ENCODE measurements at places on chromosomes 2 and 18. TPM values are rescaled to one million over a fixed set of nuclear protein-coding genes. Genes with fewer than 3 reads are reported as not detected.

DNA sequence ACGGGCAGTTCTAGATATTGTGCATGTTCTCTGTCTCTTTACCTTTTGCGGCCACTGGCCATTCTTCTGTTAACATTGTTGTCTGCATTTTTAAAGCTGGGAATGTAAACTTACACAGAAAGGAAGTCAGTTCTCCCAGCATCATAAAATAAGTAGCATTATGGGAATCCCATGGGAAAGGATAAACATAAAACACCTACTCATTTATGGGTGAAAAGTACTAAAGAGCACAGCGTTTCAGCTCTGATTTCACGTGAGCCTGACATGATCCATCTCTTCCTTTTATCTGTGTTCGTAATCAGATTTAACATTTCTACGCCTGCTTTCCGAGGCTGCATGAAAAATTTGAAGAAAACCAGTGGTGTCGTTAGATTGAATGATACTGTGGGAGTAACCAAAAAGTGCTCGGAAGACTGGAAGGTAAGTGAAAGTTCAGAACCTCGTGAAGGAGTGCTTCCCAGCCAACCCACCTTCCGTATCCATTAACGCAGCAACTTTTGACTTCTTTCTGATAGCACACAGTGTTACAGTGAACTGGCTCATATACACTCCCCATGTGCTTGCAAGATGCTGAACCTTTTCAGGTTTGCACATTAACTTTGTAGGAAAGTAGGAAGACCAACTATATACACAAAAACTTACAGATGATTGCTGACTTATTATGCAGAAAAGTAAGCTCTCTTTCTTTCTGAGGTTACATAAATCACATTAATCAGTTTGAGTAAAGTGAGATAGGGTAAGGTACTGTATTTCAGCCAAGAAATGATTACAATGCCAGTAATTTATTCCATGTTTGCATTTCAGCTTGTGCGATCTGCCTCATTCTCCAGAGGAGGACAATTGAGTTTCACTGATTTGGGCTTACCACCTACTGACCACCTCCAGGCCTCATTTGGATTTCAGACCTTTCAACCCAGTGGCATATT lies 86.5 kb upstream of the TTC39C start:
- peak; percentile 50 for DNase-seq

The FAM161A gene
- 2.8 TPM for total RNA-seq

DNA sequence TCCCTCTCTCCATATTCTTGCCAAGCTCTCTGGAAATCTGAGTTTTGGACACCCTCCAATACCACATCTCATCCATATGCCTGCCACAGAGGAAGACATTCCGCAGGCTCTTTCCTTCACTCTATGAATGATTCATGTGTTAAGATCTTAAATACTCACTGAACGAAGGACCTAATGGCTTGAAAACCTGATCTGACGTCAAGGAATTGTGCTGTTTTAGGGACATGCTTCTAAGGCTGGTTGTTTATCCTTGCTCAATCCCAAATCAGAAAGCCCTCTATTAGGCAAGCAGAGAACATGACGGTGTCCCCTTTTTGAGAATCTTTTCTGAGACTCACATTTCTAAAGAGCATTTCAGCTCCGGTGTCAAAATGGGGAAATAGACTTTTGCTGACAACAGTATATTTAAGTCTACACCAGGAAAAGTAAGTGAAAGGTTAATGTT lies 83.7 kb upstream of the GALNT5 start:
- peak; percentile 100 for DNase-seq

DNA sequence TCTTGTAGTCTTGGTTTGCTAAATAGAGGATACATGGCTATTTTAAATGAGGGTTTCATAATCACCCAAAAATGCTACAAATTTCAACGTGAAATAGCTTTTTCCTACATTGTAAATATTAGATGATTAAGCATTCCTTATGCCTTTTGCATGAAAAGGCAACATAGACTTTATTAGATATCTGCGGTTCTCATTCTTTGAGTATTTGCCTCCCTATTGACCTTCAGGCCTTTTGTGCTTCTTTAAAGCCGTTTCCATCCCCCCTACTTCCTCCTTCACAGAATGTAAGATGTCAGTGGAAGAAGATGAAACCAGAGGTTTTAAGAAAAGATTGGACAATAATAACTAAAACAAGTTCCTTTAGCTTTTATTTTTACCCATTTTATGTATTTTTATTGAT lies 144.1 kb downstream of the UBE2E3 start:
- peak; percentile 24 for DNase-seq

The FRZB gene
- total RNA-seq: 0.67 TPM

GRCh38 chr18:21600526-21601410 lies at the start of gene ESCO1:
TSS of gene ESCO1 (minus strand) at chr18:21600704. CDS start at chr18:21574843, 25,861 bp downstream.
- DNase-seq: peak; percentile 97

DNA sequence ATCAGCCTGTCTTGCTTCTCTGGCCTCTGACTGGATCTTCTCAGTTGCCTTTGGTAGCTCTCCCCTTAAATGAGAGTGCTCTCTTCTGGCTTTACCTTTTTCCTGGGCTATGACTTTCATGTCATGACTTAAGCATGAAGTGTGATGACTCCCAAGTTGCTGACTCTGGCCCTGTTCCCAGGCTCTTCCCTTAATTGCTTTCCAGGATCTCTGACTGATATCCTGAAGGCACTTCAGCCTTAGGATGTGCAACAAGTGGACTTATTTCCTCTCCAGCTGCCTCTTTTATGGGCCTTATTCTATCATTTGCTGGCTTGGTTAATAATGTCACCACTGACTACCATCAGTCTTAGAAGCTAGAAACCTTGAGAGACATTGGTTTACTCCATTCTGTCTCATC lies 17.4 kb downstream of the SEMA4F start:
- DNase-seq: peak; percentile 57

DNA sequence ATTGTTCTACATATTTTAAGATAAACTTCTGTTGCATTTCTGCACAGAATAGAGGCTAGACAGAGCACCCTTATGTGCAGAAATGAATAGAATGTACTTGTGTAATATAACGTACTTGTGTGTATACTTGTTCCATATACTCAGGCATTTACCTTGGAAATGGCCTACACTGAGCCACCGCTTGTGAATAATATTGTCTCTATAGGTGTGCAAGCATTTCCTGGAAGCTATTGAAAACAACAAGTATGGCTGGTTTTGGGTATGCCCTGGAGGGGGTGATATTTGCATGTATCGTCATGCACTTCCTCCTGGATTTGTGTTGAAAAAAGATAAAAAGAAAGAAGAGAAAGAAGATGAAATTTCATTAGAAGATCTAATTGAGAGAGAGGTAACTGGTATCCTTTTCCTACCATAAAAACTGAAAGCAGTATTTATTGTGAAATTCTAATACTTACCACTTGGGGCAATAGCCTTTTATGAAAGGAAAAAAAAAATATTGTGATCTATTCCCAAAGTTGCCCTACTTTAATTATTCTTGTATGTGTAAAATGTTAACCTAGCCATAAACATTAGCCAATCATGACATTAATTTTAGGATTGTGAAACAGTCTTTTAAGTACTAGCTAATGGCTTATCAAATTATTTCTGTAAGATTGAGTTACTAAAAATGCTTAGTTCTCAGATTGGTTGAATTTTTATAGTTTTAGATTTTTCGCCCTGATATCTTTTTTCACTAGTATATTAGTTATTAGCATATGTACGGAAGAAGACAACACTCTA lies 18.0 kb downstream of the ZC3H15 start:
- DNase-seq: peak; percentile 12

The KCNJ13 gene
- not detected for total RNA-seq

The PAPOLG gene
- 12.5 TPM for total RNA-seq

DNA sequence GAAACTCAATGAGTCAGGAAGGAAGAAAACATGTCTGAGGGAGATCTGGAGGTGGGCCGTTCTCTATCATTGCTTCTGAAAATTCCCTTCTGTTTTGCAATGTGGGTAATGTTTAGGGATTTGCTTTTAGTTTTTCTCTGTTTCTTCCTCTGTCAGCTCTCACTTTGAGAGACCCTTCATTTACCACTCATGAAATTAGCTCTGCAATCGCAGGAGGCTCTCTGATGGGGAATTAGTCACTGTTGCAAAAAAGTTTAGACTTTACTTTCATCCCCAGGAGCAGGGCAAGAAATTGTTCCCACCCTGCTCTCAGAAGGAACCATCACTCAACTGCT lies 80.0 kb upstream of the MAP4K3 start:
- no peak for DNase-seq

DNA sequence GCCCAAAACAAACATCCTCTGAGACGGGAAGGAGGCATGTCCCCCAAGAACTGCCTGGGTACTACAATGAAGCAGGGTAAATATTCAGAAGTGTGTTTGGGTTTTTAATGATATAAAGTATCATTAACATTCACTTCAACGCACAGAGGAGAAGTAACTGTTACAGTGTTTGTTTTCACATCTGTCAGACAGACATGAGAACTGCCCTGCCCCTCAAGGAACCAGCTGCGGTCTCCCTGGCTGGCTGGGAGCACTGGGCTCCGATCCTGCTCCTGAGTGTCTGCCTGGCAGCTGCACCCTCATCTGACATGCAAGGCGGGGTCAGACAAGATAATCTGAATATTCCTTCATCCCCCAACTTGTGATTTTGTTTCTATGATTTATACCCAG lies 75.6 kb downstream of the MBP start:
- no peak for DNase-seq

The PIEZO2 gene
- total RNA-seq: 5.3 TPM

DNA sequence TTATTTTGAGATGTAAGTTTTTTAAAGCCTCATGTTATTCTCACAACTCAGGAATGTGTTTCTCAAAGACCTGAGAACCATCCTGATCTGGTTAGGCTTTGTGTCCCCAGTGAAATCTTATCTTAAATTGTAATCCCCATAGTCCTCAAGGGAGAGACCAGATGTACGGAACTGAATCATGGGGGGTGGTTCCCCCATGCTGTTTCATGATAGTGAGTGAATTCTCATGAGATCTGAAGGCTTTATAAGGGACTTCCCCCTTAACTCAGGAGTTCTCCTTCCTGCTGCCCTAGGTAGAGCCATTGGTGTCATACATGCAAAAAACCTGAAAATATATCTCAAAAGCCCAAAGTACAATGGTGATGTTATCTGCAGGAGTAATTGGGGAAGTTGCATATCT lies 836.7 kb downstream of the CBLN2 start:
- DNase-seq: no peak

The GALNT5 gene
- total RNA-seq: 2.2 TPM

GRCh38 chr2:105765415-105766299 lies 20.9 kb downstream of the NCK2 start:
- DNase-seq: no peak

DNA sequence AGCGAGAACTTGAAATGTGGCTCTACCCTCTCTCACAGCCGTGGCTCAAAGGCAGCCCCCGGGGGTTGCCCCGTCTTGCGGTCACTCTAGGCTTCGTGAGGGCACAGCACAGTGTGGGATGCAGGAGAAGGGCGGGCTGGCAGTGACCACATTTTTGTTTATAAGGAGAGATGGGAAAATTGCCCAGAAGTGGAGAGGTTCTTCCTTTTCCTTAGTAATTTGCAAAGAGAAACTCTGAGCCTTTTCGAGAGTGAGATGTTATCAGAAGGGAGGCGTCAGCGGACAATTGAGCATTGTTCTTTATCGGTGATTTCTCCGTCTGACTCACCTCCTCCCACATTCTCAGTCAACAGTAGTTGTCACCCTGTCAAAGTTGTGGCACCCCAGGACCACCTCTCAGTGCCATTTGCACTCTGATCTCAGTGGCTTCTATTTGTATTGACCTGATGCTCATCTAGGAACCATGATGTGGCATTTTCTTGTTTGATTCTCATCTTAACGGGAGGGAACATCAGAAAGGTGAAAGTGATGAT lies 89.6 kb downstream of the ACAA2 start:
- peak; percentile 83 for DNase-seq

GRCh38 chr2:24121469-24121868 lies 1.7 kb downstream of the PFN4 start:
- DNase-seq: no peak

GRCh38 chr18:25298853-25299274 lies 53.1 kb downstream of the ZNF521 start:
- DNase-seq: peak; percentile 93

DNA sequence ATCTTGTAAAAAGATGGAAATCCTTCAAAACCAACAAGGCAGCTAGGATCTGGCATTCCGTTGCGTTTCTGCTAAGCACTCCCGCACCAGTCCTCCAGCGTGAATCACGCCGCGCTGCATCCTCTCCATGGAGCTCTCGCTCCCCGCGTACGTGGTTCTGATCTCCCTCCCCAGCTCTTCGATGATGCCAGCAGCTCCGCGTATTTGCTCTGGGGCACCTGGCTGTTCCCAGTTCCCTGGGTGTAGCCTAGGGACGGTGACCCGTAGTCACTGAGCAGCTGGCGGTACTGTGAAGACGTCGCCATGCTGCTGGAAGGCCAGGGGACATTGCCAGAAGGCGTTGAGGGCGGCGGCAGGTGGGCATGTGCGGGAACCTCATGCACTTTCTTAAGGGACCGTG lies 407.5 kb downstream of the RNF144A start:
- DNase-seq: no peak

DNA sequence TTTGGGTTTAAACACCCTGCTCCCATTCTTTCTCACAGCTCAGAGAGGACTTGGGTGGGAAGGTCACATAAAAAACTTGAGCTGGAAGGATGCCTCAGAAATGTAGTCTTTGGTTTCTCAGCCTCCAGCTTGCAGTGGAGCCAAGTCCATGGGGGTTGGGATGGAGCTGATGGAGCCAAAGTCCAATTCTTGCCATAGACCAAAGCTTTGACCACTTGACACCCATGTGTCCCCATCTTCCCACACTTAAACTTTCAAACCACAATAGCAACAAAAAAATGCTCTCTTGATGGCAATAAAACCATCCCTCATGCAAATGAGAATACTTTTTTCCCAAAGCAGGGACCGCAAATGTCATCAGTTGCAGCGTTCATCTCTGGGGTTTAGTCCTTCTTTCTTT lies 14.7 kb upstream of the DAW1 start:
- peak; percentile 85 for DNase-seq

GRCh38 chr2:121211251-121211650 lies 73.8 kb downstream of the TFCP2L1 start:
- no peak for DNase-seq

The TAF4B gene
- 3.0 TPM for total RNA-seq

GRCh38 chr2:178579006-178579405 lies 98.7 kb downstream of the PLEKHA3 start:
- peak; percentile 90 for DNase-seq

DNA sequence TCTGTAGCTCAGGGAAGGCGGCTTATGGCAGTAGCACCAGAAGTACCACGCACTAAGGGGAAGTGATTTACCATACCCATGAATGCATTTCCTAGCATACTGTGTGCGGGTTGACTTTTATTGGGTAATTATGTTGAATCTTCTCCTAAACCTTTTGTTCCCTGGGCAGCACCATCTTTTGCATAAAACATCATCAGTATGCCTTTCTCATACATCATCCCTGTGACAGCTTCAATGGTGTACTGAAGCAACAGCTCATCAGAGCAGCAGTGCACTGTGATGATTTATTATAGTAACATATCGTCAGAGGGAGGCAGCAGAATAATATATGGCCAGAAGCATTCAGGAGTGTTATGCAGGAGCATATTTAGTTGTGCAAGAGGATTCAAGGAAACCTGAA lies 204.9 kb downstream of the CDH7 start:
- DNase-seq: no peak
